ENCODE measurements at places on chromosomes 13 and 19.

GRCh38 chr19:30359936-30360335 lies 12.2 kb upstream of the ZNF536 start:
- no peak for DNase-seq

- no peak for DNase-seq
Observed at GRCh38 chr19:3586127-3586626, 899 bp downstream of the GIPC3 start.

GRCh38 chr19:8615813-8616596 lies 5.5 kb upstream of the ADAMTS10 start:
- peak; percentile 56 for DNase-seq

DNA sequence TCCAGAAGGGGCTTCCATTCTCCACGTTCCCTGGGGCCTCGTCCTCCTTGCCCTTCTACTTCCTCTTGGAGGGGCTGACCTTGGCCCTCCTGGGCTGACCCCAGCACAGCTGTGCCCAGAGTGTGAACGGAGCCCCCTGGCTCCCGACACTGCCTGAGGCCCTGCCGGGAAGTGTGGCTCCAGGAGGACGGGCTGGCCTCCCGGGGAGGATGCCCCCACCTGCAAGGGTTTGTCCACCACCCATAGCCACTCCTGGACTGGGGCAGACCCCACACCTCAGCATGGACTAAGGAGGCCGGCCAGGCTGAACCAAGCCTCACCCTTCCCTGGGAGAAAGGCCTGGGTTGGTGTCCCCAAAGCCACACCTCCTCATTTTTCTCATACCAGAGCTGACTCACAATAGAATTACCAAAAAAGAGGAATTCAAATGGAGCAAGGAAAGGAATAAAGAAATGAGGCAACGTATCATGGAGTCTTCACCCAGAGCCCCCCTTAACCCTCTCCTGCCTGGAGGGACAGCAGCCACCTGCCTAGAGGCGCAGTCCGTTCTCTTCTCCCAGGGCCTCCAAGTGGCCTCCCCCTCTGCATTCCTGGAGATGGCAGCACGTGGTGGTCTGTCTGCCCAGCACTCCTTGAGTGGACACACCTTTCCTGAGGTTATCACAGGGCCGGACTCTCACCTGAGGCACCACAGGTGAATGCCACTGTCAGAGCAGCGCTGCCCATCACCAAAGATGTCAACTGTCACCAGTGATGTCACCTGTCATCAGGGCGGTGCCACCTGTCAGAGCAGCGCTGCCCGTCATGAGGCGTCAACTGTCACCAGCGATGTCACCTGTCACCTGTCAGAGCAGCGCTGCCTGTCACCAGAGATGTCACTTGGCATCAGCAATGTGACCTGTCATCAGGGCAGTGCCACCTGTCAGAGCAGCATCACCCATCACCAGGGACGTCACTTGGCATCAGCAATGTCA lies 3.1 kb upstream of the C13orf46 start:
- no peak for DNase-seq

DNA sequence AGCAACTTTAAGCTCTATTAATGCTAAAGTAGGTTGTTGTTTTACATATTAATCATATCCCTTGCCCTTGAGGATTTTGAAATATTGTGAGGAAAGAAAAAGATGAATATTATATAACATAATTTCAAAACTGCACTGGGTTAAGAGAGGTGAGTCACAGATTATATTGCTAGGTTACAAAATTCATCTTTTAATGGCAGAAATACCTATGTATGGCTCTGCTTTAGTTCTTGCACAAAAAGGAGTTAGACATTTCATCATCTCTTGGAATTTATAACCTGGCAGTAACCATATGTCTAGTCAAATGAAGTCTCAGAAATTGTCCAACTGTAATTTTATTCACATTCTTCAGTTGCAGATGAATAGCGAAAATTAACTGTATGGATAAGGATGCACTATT lies 2041.1 kb downstream of the OLFM4 start:
- DNase-seq: no peak

- DNase-seq: no peak
Observed at GRCh38 chr19:46533078-46533620, 37.5 kb upstream of the PNMA8B start.

DNA sequence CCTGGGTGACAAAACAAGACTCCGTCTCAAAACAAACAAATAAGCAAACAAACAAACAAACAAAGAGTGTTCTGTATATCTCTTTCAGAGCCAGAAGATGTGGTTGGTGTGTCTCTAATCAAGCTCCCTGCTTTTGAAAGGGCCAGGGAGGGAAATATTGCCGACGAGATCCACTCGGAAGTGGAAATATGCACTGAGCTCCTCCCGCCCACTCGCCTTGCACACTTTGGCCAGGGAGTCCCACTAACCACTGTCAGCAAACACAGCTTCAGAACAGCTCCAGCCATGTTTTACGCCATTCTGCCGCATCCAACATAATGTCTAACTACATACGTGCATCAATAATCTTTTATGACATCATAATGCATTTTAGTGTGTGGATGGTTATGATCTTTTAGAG lies 155.5 kb upstream of the VSTM2B start:
- no peak for DNase-seq

GRCh38 chr13:47665043-47665442 lies 336.0 kb downstream of the SUCLA2 start:
- DNase-seq: no peak

DNA sequence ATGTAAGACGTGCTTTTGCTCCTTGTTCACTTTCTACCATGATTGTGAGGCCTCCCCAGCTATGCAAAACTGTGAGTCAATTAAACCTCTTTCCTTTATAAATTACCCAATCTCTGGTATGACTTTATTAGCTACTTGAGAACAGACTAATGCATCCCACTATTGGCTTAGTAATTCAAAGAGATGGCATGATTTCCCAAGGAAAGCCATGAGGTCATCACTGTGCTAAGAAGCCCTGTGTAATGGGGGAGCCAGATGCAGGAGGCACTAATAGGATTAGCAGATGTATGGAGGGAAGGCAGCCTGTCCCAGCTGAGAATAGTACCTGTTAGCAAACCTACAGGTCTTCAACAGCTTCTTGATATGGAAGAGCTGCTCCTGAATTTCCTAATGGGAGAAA lies 38.1 kb downstream of the RUBCNL start:
- DNase-seq: no peak

GRCh38 chr19:28542394-28543243 lies 670.3 kb downstream of the UQCRFS1 start:
- no peak for DNase-seq

DNA sequence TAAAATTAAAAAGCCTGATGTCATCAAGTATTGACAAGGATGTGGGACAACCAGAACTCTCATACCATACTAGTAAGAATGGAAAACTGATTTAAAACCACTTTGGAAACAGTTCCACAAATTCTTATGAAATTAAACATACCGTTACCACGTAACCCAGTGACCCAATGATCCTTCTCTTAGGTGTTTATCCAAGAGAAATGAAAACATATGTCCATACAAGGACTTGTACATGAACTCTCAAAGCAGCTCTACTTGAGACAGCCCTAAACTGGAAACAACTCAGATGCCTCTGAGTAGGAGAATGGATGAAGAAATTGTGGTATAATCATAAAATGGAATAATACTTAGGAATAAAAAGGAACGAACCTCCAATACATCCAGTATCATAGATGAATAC lies 27.6 kb downstream of the SLC6A16 start:
- no peak for DNase-seq

GRCh38 chr13:77359171-77359570 lies 32.3 kb upstream of the MYCBP2 start:
- DNase-seq: no peak

GRCh38 chr13:49315036-49315565 lies 67.4 kb downstream of the CDADC1 start:
- DNase-seq: no peak

DNA sequence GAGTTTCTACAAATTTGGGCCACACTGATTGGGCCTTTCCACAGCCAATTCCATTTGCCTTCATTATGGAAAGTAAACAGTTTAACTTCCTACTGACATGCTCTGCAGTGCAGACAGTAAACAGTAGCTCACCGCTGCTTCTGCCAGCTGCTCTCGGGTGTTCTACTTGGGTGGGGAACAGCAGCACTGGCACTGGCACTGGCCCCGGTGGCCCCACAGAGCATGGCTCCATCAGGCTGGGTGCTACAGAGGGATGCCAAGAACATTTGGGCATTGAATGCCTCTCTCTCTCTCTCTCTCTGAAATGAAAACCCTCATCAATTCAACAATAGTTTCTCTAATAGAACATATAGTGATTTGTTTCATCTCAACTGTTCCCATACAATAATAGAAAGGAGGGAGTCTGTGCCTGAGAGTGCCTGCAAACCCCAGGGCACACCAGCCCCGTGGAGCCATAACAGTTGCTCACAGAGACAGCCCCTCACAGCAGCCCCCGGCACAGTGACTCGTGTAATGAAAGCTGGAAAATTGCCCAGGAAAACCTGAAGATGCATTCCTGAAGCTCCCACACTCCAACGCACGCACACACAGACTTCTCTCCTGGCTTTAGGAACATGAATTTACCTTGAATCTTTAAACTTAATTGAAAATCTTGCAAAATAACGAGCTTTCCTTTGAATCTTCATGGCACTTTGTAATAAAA lies 38.2 kb upstream of the GJB6 start:
- no peak for DNase-seq

GRCh38 chr13:101455863-101456262 lies 3.4 kb downstream of the ITGBL1 start:
- no peak for DNase-seq

DNA sequence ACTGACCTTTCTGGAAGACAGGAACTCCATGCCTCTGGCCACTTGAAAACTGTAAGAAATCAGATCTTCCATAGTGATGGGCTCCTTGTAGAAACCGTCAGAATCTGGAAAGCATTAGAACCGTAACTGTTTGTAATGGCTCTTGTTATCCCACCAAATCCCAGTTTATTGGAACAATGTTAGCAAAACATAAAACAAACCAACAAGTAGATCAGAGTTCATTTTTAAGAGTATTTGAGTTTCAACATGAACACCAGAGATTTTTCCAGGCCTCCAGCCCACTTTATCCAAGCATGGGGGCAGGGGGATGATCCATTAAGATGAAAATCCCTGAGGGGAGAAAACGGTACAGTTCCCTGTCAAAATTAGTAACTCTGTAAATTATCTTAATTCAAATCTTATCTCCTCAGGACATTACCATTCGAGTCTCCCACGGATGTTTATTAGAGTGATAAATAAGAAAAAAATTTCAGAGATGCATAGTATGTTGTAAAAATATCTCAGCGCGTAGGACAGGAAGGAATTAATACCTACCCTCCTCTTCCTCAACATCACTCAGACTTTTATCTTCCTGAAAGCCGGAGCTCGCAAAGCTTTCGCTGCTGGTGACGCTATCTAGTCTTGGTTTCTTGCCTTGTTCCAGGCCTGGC lies 172.5 kb downstream of the FLT1 start:
- no peak for DNase-seq

All from activated CD4-positive, alpha-beta T cell treated with anti-CD3 and anti-CD28 coated beads for 24 hours (primary cell).